AG09319 (cell line): ENCODE measurements at places on chromosomes 6 and 20.

GRCh38 chr20:35626386-35627001, 10.9 kb downstream of the SPAG4 start:
- DNase-seq, result no peak

GRCh38 chr6:166509193-166509592, 77.3 kb downstream of the RAMACL start:
- no peak for DNase-seq

DNA sequence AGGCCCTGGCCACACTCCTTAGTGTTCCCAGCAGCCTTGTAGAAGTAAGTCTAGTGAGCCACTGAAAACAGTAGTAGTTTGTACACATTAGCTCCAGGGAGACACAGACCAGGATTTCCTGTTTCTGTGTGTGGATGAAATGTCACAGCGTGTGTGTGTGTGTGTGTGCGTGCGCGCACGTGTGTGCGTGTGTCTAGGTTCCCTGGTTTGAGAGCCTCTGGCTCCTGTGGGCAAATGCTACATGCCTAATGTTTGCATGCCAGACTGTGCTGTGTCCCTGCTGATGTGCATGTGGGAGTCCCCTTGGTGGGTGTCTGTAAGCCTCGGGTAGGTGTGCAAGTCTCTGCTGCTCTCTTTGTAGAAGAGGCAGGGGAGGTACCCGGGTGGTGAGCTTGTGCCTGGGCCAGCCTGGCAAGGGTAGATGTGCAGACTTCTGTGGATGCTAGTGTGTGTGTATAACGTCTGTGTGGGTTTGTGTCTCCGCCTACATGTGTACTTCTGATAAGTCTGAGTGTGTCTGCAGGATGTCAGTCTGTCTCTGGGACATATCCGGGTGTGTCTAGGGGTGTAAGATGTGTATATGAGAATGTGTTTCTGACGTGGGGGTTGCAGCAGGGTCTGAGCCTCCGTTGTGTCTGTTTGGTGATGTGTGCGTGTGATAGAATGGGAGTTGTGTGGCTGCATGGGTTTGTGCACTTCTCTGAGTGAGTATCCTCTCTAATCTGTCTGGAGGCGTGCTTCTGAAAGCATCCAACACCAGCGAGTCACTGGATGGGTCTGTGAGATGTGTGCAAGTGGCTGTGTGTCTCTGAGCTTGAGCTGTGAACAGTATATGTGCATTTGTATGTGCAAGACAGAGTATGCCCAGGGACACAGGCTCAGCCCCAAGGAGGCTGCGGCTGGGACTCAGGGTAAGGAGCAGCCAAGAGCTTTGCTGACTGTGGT, 19.0 kb upstream of the TLDC2 start:
- no peak for DNase-seq

DNA sequence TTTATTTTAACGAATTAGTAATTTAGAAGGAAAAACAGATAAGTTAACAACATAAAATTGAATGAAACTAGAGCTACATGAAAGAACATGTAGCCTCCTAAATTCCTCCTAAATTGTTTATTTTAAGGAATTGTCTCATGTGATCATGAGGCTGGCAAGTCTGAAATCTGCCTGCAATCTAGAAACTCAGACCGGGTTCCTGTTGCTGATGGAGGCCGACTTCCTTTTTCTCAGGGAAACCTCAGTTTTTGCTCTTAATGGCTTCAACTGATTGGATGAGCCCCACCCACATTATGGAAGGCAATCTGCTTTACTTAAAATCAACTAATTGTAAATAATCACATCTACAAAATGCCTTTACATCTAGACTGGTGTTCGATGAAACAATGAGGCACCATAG, 267.6 kb upstream of the PRND start:
- DNase-seq, result no peak

DNA sequence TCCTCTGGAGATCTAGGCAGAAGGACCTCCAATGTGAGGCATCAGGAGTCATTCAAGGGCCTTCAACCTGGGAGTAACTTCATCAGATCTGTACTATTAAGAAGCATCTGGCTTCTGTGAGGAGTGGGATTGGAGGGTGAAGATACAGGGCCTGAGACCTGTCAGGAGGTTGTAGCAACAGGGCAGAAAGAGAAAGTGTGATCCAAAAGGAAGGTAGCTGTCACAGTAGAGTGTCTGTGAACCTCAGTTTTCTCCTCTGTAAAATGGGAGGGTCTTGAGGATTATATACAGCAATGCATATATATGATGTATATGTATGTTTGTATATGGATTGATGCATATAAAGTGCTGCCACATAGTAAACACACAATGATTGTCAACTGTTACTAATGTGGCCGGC, 2.6 kb upstream of the RPL10A start:
- DNase-seq, result no peak

GRCh38 chr6:111521497-111522270, 38.7 kb upstream of the REV3L start:
- no peak for DNase-seq

- DNase-seq, result peak; percentile 69
These were observed 25.9 kb upstream of the GTSF1L start for GRCh38 chr20:43752561-43753301.

DNA sequence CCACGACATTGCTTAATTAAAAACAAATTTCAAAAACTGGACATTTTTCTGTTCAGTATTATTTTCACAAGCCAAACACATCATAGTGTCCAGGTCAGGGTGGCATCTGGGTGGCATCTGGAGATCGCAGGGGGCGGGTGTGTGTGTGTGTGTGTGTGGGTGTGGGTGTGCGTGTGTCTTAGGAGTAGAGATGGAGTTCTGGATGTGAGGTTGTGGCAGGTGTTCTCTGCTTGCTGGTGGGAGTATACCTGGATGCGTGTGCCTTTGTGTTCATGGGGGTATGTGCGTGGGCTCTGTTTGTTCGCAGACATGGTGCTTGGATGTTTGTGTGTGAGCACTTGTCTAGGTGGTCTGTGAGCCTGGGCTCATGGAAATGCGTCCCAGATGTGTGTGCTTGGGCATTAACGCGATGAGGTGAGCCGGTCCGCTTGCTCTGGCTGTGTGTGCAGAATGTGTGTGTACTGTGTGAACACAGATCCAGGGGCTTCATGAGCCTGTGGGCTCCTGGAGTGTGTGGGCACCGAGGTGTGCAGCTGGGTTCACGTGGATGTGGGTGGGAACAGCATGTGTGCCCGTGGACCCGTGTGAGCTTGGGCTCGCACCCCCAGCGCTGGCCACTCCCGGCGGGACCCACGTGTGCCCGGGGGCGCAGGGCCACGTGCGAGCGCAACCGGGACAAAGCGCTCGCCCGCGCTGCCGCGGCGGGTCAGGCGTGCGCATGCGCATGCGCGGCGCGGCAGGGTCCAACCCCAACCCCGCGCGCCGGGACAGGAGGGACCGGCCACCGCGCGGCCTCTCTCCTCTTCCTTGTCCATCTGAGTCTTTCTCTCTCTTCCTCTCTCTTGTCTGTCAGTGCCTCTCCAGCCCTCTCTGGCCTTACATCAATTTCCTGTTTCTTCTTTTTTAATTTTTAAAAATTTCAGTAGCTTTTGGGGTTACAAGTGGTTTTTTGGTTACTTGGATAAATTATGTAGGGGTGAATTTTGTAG, 60.4 kb downstream of the SRC start:
- no peak for DNase-seq

- DNase-seq, result no peak
These were observed 71.7 kb downstream of the ATP9A start for GRCh38 chr20:51696304-51697071.

DNA sequence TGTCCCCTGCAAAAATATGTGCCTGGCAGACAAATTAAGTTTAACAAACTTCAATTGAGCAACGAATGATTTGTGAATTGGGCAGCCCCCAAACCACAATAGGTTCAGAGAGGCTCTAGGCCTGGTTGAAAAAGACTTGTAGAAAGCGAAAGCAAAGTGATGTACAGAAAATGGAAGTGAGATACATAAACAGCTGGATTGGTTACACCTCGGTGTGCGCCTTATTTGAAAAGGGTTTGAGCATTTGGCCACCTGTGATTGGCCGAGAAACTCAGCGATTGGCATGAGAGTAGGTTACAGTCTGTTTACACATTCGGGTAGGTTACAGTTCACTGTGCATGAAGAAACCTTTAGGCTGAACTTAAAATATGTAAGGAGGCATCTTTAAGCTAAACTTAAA, 136.9 kb downstream of the CD83 start:
- DNase-seq, result no peak

DNA sequence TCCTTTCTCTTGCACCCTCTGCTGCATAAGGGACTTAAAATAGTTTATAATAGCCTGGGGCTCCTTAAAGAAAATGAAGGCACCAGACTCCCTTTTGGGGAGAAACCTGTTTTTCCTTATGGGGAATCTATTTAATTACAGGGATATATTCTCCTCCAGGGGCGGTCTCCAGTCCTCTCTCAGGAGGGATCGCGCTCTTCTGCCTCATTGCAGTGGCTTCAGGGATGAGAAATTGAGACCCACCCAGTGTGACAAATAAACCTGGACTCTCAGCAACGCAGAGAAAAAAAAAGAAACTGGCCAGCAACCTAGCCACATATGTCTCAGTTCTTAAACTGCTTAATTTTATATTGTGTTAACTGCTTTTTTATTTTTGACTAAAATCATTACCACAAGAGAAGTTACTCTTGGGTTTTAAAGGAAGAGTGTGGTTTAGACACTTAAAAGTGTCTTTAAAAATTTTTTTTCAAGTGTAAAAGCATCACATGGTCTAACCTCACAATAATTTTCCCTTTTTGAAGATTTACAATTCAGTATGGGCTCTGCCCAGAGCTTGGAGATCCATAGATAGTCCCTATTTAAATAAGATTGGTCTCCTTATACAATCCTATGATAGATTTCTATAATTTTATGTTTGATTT, 11.7 kb upstream of the GOPC start:
- no peak for DNase-seq

GRCh38 chr6:15512126-15512525, 150.7 kb downstream of the DTNBP1 start:
- no peak for DNase-seq

DNA sequence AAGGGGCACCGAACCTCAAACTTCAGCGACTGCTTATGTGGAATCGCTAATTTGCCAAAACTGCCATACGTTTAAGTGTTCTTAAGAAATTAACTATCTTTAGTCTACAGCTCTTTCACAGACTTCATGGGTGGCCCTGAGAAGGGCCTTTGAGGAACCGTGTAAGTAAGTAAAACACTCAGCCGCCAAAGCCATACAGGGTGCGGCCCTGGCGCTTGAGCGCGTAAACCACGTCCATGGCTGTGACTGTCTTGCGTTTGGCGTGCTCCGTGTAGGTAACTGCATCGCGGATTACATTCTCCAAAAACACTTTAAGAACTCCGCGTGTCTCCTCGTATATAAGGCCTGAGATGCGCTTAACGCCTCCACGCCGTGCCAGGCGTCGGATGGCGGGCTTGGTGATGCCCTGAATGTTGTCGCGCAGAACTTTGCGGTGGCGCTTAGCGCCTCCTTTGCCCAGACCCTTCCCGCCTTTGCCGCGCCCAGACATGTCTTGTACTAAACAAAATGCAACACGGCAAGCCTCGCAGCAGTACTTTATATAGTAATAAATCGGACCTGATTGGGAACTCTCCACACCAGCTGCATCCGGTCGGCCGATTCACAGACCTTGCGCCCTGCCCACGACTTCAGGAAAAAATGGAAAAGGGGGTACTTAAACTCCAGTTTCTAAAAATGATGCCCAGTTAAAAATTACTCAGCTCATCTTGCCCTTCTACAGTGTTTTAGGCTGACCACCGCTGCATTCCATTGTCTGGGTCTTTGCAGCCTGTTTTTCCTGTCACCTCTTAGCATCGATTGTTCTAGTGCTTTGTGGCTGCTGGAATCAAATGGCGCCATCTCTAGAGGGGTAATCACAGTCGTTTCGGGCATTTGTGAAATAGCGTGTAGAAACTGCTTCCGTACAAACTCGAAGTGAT, 38.9 kb downstream of the OR2B2 start:
- no peak for DNase-seq

- DNase-seq, result no peak
These were observed 338.1 kb downstream of the SYNE1 start for GRCh38 chr6:152298848-152299735.

- DNase-seq, result no peak
These were observed 374.6 kb upstream of the SYNCRIP start for GRCh38 chr6:86017236-86017635.

- no peak for DNase-seq
These were observed 60.3 kb upstream of the PRELID3B start for GRCh38 chr20:59102841-59103299.

DNA sequence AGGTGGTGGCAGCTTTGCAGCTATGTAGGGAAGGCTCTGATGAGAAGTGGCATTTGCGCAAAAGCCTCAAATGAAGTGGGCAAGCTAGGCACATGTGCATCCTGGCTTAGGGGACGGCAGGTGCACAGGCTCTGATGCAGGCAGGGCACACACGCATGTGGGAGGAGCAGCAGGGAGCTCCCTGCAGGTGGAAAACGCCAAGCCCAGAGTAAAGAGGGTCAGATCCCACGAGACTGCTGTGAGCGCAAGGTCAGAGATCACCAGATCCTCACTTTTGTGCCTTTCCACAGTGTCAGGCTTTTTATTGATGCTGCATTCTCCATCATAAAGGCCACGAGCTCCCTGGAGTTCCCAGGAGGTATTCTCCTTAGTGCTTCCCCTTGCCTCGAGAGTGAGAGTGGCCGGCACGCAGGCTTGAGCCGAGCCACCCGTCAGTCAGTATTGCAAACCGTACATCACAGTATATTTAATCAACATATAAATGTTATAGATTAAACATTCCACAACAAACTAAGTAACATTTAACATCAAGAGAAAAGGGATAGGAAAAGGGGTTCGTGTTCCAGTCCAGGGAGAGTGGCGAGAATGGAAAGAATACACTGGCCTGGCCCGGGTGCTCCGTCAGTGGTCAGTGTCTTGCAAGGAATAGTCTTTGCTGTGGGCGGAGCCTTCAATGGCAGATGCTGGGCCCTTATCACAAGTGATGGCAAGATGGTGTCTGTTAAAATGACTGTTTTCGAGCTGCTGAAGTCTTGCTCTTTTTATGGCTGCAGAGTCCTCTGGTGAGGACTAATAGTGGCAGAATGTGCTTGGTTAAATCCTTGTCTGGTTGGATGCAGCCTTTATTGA, 109.4 kb downstream of the SYNDIG1 start:
- DNase-seq, result no peak

DNA sequence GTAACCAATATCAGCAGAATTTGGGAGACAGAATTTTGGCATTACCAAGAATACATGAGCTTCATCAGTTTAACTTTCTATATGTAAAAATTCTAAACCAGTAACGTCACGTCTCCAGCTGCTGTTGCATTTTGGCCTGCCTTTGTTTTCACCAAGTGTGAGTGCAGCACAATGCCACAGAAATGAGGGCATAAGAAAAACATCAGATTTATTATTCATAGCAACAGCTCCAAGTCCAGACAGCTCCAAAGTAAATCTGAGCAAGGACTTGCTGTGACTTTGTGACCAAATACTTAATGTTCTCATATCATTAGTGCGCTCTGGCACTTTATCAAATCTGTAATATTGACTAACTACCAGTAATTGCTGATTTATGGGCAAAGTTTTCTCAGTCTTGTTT, 11.0 kb upstream of the FBXL4 start:
- no peak for DNase-seq
